ENCODE measurements at places on chromosomes 7 and 10.

DNA sequence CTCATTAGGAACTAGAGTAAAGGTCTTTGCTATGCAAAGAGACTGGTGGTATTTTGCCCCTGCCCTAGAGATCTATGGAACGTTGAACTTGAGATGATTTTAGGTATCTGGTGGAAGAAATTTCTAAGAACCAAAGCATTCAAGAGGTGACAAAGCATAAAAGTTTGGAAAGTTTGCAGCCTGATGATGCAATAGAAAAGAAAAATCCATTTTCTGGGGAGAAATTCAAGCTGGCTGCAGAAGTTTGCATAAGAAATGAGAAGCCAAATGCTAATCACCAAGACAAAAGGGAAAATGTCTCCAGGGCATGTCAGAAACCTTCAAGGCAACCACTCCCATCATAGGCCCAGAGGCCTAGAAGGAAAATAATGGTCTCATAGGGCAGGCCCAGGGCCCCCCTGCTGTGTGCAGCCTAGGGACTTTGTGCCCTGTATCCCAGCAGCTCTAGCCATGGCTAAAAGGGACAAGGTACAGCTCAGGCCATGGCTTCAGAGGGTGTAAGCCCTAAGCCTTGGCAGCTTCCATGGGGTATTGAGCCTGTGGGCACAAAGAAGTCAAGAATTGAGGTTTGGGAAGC, 16.5 kb downstream of the TFPI2 start:
- DNase-seq = no peak

DNA sequence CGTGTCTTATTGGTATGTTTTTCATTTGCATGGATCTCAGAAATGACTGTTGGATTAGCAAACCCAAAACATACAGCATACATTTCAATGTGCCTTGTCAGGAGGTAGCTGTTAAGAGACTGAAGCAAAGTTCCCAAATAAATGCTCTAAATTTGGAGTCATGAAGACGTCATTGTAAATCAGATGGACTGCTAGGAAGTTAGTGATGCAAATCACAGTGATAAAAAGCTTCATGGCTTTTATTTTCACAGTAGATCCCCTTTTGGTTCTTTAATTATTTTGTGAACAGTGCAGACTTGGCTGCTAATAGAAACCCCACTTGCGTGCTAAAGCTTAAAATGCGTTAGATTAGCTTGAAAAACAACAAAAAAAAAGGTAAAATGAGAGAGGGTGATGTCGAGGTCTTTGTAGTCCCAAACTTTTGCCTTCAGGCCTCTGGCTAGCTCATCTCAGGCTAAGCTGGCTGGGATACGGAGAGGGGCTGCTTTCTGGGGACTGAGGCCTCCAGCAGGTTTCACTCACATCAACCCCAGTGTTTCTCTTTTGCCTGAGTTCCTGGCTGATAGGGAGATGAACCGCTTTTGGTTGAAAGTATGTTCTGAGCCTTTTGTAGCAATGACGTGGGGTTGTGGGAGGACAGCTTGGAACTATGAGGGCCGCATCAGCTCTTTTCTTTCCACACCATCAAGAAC, 107.1 kb upstream of the CDCA7L start:
- no peak for DNase-seq

DNA sequence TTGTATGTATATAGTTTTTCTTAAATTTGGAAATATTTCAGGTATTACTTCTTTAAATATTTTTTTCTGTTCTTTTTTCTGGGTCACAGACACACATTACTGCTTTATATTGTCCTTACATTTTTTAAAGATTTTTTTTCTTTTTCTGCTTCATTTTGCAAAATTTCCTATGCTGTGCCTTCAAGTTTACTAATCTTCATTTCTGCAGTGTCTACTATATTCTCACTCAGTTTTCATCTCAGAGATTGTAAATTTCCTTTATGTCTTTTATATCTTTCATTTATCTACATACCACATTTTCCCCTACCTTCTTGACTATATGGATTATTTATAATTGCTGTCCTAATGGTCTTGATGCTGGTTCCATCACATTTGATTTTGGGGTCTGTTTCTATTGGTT, 210.5 kb downstream of the SLC25A13 start:
- DNase-seq = no peak

GRCh38 chr7:32030904-32031692, 39.1 kb downstream of the PDE1C start:
- DNase-seq = no peak

- peak; percentile 7 for DNase-seq
Measured at GRCh38 chr10:31467791-31468535, 148.9 kb downstream of the ZEB1 start.

GRCh38 chr10:129438024-129438423, 29.0 kb upstream of the MGMT start:
- DNase-seq = no peak

DNA sequence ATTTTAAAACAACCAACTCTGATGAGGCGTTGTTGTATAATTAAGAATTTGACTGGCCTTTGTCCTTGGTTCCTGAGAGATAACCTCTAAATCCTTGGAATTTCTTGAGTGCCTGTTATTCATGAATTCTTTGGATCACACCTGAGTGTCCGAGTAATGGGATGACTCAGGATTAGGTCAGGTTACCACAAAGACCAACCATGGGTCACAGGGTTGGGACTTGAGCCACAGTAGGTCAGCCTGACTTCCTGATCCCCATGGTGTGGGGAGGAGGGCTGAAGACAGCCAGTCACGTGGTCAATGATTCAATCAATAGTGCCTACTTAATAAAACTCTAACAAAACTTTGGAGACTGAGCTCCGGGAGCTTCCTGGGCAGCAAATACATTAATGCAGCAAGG, 192.5 kb downstream of the GFRA1 start:
- DNase-seq = no peak

DNA sequence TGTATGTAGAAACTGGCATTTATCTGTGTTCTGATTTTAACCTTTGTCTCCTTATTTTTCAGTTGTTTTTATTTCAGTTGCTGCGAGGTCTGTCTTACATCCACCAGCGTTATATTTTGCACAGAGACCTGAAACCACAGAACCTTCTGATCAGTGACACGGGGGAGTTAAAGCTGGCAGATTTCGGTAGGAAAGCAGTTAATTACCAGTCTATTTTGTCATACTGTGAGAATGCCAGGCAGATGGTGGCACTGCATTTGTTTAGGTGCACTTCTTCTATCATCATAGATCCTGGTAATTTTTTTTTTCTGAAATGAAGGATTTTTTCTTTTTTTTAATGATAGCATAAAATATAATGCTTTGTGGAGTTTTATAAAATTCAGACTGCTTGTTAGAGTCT, 321.4 kb downstream of the CDK14 start:
- no peak for DNase-seq

DNA sequence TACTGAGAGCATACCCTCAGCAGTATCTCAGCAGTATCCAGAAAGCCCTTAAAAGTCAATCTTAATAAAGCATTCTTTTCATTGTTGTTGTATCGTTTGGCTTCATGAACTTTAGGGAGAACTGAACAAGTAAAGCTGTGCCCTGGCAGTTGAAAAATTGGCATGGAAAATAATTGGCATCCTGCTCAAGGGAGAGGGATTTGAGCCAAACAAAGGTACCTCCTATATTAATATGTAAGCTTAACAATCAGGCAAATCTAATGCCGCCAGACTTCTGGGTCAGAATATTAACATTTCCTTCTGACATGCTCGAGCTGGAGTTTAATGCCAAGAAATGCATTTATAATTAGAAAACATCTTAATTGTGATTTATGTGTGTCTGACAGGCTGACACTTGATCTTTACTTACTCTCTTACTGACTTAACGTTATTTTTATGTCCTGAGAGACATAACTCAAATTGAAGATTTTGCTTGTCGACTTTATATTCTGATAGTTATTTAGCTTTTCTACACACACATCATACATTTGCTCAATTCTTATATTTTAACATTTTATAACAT, 42.1 kb upstream of the PCDH15 start:
- no peak for DNase-seq

DNA sequence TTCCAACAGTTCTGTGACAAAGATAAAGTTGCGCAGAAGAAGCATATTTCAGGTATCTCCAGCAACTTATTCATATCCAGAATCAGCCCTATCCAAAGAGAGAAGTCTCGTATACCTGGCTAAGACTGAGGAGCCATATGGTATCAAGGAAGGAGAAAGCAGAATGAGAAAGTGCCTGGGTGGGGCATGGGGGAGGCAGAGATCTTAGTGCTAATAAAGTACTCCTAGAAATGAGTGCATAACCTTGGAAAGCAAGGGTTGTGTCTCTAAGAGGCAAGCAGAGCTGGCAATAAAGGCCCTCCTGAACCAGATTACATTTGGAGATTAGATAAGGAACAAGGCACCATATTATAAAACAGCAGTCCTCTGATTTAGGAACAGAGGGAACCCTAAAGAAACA, 12.7 kb downstream of the TASOR2 start:
- no peak for DNase-seq

GRCh38 chr7:142739923-142740492, 9.3 kb upstream of the PRSS1 start:
- no peak for DNase-seq

DNA sequence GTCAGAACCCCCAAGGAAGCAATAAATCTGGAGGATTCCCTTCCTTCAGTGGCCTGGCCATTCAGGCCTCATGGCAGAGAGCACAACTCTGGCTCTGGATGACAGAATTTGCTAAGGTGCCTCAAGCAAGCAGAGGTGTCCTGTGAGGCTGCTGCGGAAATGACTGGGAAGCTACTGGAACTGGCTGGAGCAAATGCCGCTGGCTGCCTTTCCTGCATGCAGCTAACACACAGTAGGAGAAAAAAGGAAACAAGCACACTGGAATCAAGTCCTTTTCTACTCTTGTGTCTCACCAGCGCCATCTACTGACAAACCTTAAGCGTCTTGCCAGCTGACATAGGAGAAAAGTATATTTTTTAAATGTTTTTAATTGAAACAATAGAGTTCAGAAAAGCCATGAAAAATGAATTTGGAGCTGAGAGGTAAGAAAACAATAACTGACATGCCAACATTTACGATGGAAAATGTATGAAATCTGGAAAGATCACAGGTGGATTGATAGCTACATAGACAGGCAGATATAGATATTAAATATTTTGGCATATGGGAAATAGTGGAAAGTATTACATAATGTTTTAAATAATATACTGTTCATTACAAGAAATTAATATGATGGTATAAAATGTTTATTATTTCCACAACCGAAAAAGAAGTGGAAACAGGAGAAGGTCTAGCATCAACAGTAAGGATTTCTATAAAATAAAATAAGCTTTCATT, 951.6 kb downstream of the ANKRD7 start:
- peak; percentile 14 for DNase-seq

DNA sequence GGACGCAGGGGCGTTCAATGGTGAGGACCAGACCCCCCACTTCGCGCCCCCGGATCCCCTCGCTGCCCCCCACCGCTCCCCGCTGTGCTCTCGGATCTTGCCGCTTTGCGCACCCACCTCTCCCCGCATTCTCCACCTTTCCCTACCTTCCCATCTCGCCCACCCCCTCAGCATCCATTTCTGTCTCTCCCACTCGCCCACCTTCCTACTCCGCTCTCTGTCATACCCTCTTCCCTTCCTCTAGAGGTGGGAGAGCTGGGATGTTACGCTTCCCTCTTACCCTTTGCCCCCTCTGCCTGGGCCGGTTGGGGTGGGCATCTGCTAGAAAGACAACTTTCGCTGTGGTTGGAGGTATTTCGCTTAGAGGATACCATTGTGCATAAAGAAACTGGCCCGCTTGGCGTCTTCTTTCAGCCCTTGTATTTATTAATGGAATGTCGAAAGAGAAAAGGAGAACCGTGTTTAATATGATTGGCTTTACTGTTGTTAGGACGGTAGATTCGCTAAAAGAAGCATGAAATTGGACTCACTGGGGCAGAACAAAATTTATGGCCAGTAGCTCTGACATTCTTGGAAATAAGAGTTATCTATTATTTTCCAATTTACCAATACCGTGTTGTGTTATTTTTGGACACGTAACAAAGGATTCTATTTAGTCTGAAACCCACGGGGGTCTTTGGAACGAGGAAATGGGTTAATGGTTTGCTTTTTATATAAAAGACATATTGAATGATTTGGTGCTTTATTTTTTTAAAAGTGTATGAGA, 873 bp downstream of the PRKAR2B start:
- DNase-seq = no peak

DNA sequence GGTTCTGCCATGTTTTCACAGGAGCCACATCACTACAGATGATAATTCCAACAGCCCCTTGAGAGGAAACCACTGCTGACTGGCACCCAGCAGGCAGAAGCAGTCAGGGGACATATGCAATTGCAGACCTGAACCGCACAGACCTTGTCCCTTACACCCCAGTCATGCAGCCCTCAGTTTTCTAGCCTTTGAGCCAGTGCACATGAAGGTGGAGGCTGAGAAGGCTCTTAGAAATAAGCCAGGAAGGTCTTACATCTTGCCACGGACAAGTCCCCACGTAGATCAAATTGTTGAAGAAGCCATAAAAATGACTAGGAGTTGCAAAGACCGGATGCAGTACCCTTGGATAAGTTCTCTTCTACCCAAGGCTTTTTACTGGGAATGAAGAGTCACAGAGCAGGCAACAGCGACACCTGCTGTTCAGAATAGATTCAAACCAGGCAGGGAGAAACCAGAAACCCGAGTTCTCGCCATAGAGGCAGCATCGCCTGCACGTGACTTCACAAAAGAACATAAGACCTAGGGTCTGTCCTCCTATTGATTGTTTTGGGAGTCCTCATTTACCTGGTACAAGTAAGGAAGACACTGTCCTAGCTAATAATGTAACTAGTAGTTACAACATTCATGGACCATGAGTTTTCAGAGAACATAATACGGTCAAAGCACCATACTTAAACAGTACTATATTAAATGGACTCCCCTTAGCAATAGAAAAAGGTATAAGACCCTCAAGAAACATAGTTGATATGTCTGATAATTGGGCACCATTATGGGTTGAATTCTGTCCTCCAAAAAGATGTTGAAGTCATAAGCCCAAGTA, 11.1 kb downstream of the STEAP1B start:
- peak; percentile 49 for DNase-seq

DNA sequence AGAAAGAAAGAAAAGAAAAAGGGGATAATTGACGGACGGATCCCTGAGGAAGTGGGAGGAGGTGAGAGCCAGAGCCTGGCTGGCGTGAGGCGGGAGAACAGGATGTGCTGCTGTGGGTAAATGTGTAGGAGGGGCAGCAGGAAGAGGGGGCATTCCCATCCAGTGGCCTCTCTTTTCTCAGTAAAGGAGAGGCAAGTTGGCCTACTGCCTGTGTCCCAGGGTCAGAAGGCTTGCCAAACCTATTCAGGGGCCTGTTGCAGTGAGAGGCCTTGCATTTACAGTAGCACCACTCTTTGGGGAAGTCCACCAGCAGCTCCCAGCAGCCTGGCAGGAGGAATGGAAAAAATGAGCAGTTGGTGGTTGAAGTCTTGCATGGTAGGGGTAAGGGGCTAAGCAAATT, 26.6 kb upstream of the ASCC1 start:
- peak; percentile 26 for DNase-seq
